ENCODE measurements at places on chromosomes 12 and 14. TPM values are rescaled to one million over a fixed set of nuclear protein-coding genes. Genes with fewer than 3 reads are reported as not detected.

Gene SOAT2
- total RNA-seq = 1.5 TPM

- peak; percentile 55 for DNase-seq
These were observed 3.0 kb upstream of the SRSF5 start for GRCh38 chr14:69763761-69764510.

DNA sequence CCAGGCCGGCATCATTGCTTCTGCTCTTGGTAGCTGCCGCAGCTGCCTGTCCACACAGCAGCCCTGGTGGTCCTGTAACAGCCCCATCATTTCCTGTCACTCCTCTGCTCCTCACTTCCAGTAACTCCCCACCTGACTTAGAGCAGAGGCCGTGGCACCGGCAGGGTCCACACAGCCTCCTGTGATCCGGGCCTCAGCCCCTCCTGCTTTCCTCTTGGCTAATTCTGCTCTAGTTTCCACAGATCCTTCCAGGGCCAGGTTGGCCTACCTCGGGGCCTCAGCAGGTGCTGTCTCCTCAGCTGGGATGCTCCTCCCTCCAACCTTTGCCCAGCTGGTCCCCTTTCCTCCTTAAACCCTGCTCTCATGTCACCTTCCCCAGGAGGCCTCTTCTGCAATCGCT, 80.2 kb downstream of the FZD10 start:
- DNase-seq = no peak

Gene SLC38A4
- not detected for total RNA-seq

- DNase-seq = no peak
These were observed 597 bp upstream of the GLTP start for GRCh38 chr12:109880938-109881337.

- DNase-seq = no peak
These were observed 83.7 kb downstream of the TNFAIP2 start for GRCh38 chr14:103206836-103207387.

Gene DAD1
- total RNA-seq = 292 TPM

- no peak for DNase-seq
These were observed 118.9 kb downstream of the PTCSC3 start for GRCh38 chr14:36057452-36058116.

GRCh38 chr12:54207539-54208294, 18.9 kb upstream of the SMUG1 start:
- DNase-seq = peak; percentile 86

DNA sequence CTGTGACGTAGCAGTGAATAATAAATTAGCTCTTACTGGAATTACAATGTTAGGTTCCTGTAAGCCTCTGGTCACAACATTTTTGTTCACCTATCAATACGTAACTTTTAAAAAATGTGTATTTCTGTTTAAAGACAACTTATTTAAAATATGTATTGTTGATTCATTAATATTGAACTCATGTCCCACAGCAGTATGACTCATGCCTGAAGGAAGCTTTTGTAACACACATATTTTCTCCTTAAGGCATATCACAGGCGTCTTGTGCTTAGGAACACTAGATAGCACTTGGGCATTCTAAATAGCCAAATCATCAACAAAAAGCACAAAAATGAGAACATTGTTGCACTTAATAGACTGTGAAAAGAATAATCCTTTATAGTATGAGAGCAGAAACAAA, 92.5 kb downstream of the GPHN start:
- no peak for DNase-seq

Gene MANSC1
- total RNA-seq = 2.2 TPM

DNA sequence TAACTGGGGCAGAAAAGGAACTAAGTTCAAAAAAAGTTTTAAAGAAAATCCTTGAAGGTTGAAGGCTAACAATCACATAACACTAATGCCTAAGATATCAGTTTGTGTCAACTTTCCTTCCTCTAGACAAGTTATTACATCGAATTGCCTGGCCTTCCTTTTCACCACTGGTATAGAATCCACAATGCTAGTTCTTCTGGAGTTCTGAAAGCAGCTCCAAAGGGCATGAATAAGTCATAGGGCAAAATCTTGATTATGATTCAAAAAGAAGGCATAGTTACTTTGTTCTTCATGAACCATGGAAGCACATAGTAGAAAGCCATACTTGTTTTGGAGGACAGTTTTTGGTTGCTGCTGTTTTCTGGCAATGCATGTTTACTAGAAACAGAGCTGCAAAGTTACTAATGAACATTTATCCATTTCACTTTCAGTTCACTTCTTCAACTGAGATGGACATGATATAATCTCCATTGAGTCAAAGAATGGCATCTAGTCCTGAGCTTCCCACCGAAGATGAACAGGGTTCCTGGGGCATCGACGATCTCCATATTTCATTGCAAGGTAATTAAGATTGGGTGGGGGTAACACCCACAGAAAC, 56.0 kb downstream of the SYNE2 start:
- DNase-seq = no peak

DNA sequence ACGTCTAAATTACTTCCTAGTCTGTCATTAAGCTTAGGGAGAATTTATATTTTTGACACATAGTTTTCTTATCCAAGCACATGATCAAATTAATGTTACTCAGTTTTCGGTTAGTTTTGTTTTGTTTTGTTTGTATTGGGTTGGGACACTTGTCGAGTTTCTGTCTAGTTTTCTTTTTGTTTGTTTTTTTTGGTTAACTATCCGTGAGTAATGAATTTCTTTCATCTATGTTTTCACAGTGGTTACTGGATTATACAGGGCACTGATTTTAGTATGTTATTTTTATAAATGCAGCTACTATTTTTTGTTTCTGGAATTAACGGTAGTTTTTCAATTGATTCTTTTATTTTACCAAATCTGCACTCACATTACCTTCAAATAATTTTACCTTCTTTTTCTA, 2.7 kb downstream of the KLRF1 start:
- DNase-seq = no peak

GRCh38 chr12:47754881-47755280, 3.8 kb downstream of the RAPGEF3 start:
- DNase-seq = peak; percentile 34

Gene NTS
- not detected for total RNA-seq

GRCh38 chr12:107929436-107929835, 154.9 kb downstream of the ASCL4 start:
- no peak for DNase-seq

Gene LBHD2
- not detected for total RNA-seq

DNA sequence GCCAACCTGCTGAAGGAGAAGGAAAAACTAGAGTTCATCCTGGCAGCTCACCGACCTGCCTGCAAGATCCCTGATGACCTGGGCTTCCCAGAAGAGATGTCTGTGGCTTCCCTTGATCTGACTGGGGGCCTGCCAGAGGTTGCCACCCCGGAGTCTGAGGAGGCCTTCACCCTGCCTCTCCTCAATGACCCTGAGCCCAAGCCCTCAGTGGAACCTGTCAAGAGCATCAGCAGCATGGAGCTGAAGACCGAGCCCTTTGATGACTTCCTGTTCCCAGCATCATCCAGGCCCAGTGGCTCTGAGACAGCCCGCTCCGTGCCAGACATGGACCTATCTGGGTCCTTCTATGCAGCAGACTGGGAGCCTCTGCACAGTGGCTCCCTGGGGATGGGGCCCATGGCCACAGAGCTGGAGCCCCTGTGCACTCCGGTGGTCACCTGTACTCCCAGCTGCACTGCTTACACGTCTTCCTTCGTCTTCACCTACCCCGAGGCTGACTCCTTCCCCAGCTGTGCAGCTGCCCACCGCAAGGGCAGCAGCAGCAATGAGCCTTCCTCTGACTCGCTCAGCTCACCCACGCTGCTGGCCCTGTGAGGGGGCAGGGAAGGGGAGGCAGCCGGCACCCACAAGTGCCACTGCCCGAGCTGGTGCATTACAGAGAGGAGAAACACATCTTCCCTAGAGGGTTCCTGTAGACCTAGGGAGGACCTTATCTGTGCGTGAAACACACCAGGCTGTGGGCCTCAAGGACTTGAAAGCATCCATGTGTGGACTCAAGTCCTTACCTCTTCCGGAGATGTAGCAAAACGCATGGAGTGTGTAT, 2.4 kb downstream of the FOS start:
- no peak for DNase-seq

DNA sequence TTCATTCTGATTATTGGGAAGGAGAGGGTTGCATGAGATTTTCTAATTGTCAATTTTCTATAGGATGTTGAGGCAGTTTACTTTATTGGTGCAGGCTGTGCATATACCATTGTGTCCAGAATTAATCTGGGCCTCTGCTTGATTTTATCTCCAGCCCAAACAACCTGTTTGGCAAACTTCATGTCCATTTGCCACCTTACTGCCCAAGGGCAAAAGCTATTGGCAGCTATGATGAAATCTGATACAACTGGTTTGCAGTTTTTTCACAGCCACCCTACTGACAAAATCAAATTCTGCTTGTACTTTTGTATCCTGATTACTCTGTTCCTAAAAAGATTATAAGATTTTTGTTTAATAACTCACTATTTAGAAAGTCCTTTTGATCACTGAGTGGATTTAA, 789.2 kb upstream of the FBXO33 start:
- DNase-seq = no peak

Gene OR6J1
- total RNA-seq = not detected

Gene TNFAIP2
- total RNA-seq = 0.50 TPM

DNA sequence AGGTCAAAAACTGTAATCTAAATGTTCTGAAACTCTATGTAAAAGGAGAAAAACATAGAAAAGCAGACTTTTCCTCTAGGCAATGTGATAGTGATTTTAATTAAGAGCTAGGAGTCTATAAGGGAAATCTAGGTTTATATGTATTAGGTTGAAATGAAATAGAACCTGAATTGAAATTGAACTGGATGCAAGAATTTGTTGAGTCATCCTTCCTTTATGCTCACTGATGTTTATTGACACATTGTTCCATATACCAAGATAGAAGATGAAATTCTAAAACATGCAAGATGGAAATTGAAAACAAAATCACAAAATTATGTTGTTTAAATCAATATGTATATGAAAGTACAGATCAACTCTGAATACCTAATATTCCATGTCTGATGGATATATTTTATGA, 170.4 kb upstream of the FLRT2 start:
- DNase-seq = no peak

DNA sequence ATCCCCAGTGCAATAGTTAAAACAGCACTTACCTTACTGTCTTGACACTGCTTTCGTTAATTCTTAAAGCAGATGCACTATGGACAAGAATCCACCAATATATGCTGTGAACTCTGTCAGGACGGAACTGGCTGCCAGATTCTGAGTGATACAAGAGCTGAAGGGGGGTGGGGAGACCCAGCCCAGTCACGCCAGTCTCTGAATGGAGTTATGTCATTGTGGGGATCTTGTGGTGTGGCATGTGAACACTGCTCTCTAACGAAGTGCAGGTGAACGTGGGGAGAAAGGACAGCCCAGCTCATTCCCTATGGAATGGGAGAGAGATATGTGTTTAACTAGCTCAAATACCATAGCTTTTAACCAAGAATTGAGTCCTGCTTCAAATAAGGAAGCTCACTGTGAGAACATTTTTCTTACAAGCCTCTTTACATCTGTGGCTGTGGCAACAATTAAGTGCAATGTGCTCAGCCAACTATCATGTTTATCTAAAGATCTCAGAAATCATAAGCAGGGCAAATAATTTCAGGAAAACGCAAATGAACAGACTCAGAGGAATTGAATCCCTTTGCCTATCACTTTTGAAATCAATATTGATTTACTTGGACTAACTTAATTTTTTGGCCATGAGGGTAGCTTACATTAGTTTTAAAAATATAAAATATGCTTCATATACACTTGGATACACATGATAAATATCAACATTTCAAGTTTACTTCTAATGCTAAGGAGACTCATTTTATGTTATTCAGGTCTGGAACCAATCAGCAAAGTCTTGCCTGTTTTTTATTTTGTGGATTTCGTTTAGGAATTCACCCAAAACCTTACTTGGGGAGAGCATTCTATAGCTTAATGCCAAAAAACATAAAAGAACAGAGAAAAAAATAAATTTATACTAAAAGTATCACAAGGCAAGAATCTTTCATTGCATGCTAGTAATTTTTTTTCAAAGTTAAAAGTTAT, at the start of gene LUM:
LUM (minus strand) TSS at position 129 of the 960 bp plus-strand sequence. CDS start 2,515 bp downstream, outside the sequence.
- no peak for DNase-seq

- DNase-seq = no peak
These were observed 39.2 kb upstream of the KRR1 start for GRCh38 chr12:75550401-75551240.

DNA sequence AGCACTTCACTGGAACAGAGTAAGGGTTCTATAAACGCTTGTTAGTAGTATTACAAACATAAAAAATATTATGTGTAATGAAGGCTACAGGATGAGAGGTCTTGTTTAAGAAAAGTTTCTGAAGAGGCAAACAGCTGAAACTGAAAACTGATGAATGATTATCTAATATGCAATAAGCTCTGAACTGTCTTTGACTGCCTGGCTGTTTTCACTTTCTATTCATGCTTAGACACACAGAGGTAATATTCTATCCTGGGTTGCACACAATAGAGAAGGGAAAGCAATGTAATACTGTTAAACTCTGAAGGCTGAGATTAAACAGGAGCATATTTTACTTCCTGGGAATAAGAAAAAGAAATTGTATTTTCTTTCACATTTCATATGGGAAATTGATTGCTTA, 251.3 kb downstream of the ALX1 start:
- DNase-seq = no peak

- DNase-seq = no peak
These were observed 24.0 kb upstream of the PKP2 start for GRCh38 chr12:32920506-32921085.

Gene FAM90A1
- 0.43 TPM for total RNA-seq

Gene NANOG
- not detected for total RNA-seq

Gene COA8
- 48.9 TPM for total RNA-seq

GRCh38 chr14:26252176-26252575, 345.7 kb downstream of the NOVA1 start:
- no peak for DNase-seq

Gene CLEC4C
- total RNA-seq = not detected

DNA sequence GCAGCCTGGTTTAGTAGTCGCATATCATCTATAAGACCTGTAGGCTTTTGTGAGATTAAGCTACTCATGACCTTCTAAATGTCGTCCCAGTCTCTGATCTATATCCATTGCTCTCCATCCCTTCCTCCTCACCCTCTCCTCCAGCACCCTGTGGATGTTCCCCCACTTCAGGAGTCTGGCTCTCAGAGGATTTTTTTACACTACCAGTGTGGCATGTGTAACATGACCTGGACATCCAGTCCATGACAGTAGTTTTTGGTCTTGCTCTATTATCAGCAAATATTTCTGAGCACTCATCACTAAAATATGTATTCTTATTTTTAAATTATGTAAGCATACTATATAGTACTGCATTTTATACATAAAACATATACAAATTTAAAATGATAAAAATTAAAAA, 142.1 kb downstream of the DYRK2 start:
- DNase-seq = no peak

- no peak for DNase-seq
These were observed 426.9 kb upstream of the MIS18BP1 start for GRCh38 chr14:45679853-45680252.

- DNase-seq = no peak
These were observed 29.7 kb downstream of the RAD9B start for GRCh38 chr12:110531741-110532333.

GRCh38 chr12:75982979-75983660, 48.5 kb downstream of the PHLDA1 start:
- DNase-seq = no peak

Gene TMEM117
- 1.7 TPM for total RNA-seq

- DNase-seq = no peak
These were observed 31.3 kb upstream of the KCNA5 start for GRCh38 chr12:5012337-5012736.
